ENCODE measurements at places on chromosomes 1 and 21.

- peak; percentile 31 for DNase-seq
Observed at GRCh38 chr1:244049162-244050013, 1.7 kb upstream of the ZBTB18 start.

DNA sequence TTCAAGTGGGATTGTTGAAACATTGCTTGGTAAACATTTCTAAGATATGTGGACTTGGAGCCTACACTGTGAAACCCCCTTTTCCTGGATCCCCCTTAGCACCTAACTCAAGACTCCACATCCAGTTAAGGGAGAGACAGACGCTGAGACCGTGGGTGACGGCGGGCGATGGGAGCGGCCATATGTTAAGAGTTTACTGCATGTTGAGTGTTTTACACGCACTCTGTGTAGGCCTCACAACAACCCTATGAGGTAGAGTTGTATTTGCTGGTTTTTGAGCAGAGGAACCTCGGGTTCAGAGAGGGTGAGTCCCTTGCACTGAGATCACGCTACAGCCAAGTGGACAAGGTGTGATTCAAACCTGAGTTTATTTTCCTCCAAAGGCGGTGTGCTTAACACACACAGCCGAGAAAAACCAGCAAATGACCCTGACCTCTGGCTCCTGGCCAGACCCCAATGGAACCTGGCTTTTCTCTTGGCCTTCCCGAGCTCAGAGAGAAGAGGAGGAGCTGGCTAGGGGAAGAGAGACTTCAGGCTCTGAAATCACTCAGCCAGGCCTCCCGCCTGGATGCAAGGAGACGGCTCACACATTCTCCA, 46.9 kb upstream of the GOLT1A start:
- no peak for DNase-seq

- no peak for DNase-seq
Observed at GRCh38 chr21:20730441-20730840, 267.8 kb upstream of the NCAM2 start.

GRCh38 chr1:84479998-84480397, 932 bp downstream of the RPF1 start:
- no peak for DNase-seq

- DNase-seq: no peak
Observed at GRCh38 chr1:21292984-21293536, 2.8 kb upstream of the ECE1 start.

- DNase-seq: no peak
Observed at GRCh38 chr1:213962508-213962907, 25.3 kb upstream of the PROX1 start.

- no peak for DNase-seq
Observed at GRCh38 chr1:157595356-157595755, 2.5 kb downstream of the FCRL4 start.

DNA sequence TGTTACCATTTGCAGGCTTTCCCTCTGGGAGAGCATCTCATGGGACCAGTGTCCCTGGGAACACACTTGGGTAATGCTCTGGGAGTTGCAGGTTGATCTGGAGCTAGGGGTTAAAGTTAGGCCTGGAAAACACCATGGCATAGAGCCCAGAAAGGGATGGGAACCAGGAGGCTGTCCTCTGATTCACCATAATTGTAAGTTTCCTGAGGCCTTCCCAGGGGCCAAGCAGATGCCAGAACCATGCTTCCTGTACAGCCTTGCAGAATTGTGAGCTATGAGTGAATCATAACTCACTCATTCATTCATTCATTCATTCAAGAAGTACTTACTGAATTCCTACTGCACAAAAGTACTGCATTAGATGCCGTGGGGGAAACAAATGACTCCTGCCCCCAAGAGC, 50.0 kb downstream of the LACTBL1 start:
- DNase-seq: no peak

DNA sequence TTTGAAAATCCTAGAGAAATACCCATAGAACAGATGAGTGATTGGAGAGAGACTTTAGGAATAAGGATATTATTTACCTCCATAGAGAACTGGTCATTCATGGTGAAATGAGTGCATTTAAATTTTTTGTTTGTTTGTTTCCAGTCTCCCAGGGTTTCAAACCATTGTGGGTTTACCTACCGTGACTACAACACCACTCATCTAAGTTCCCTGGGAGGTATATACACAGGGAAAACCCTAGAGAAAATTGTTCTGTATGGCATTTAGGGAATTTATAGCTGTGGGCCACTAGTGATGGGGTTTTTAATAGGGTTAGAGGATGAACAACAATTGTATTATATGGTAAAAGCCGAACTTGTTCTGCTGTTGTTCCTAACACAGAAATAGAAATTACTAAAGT, 109.2 kb downstream of the USP25 start:
- no peak for DNase-seq

DNA sequence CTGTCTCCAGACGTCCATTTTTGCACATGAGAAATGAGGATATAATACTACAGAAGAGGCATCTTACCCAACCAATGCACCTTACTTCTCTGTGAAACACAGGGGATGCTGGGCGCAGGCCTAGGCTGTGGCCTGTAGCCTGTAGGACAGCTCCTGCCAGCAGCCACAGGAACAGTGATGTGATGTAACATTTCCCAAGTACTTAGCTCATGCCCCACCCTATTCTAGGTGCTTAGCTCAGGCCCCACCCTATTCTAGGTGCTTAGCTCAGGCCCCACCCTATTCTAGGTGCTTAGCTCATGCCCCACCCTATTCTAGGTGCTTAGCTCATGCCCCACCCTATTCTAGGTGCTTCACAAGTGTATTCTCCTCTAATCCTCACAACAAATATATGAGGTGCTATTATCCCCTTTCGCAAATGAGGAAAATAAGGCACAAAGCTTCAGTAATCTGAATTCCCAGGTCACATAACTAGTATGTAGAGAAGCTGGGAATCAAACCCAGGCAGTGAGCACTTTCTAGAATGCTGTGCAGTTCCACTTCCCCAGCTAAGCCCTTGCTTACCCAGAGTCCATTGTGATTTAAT, 4.6 kb upstream of the NAXE start:
- DNase-seq: no peak

- no peak for DNase-seq
Observed at GRCh38 chr1:240991230-240991629, 365.8 kb downstream of the RGS7 start.

DNA sequence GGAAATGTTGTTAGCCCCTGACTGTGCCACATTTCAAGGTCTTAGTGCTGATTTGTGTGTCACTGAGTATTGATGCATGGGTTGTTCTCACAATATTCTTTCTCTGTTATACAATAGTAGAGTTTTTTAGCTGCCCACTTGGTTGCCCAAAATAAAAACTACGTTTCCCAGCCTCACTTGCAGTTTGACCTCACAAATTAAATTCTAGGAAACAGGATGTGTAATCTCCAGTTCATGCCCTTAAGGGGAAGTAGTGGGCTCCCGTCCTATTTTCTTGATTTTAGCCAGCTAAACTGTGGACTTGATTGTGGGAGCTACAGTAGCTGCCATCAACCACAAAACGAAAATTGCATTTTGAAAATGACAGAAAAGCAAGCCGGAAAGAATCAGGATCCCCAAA, 27.3 kb upstream of the LAMC1 start:
- DNase-seq: no peak

DNA sequence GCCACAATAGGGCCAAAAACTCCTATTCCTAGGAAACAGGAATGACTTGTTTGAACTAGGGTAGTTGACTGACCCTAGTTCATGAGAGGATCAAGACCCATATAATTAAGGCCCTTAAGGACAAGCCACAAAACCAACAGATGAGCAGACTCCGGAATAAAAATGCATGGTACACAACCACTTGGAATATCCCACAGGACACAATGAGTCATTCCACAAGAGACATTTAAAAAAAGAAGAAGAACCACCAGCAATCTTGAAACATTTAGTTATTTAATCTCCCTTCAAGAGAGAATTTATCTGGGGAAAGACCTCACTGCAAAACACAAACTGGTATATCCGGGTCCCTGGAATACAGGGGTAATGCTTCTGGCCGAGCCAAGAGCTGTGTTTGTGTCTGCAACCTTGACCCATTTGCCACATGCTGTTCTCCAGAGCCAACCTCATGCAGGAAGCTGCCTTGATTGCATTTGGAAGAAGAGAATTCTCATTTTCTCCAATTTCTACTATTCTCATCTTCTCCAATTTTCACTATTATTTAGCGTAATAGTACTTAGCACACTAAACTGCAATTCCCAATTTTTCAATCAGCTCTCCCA, 135.5 kb downstream of the TGFBR3 start:
- no peak for DNase-seq

DNA sequence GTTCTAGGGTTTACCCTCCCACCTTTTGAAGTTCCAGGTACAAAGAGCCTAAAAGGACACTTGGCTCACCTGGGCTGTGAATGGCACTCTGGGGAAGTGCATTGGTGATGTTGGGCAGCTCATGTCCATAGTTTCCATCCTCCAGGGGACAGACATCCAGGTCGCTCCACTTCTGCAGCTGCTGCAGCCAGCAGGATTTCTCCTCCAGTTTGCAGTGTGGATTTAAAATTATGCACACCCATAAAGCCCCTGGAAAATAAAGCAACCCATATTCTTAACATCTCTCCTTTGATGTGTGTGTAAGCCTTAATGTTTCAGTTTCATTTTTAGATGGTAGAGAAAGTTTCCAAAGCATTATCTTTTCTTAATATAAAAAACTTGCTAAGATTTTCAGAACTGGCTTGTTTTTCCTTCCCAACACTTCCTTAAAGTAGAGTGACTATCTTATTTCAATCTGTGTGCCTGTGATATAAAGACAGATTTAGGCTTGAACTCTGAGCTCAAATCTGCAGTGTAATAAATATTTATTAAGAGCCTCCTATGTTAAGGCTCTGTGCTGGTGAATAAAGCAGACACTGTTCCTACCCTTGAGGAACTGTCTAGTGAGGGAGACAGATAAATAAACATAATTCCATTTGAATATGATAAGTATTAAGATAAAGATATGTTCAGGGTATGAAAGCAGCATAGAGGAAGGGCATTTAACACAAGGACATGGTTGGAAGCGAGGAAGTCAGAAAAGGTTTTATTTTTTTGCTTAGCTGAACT, 39.1 kb downstream of the UROD start:
- DNase-seq: no peak

GRCh38 chr1:33515112-33515511, 42.7 kb downstream of the ZSCAN20 start:
- no peak for DNase-seq

GRCh38 chr1:48093696-48094528, 96.7 kb upstream of the TRABD2B start:
- DNase-seq: peak; percentile 68

DNA sequence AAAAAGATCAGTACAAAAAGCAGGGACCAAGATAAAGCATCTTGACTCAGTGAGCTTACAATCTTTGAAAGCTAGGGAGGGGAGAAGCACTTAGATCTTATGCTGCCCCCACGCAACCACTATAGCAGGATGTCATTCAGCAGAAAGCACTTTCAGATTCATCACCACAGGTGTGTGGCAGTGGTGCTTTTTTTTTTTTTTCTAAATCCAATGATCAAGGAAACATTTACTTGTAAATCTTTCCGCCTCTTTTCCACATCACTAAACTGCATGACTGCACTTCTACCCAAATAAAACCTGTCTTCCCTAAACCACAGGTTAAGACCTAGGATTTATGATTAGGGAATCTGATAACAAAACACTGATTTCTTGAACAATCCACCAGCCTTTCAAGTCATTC, 154.8 kb downstream of the SLC45A1 start:
- DNase-seq: no peak

- DNase-seq: no peak
Observed at GRCh38 chr21:14080040-14080763, 130.6 kb downstream of the LIPI start.

DNA sequence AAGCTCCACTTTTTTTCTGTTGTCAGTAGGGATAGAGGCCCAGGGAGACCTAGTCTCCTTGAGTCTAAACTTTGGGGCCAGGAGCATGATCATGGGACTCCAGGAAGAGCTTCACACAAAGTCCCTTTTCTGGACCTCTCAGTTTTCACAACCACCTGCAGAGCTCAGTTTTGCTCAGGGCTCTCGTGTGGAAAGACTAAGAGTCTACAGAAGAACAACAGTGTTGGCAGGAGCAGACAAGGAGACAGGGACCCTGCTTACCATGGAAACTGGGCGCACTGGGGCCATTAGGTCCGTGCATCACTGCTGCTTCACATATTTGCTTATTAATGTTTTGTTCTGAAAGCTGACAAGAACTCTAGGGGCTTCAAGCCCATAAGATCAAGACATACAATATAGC, 63.9 kb upstream of the HSD17B7 start:
- no peak for DNase-seq

DNA sequence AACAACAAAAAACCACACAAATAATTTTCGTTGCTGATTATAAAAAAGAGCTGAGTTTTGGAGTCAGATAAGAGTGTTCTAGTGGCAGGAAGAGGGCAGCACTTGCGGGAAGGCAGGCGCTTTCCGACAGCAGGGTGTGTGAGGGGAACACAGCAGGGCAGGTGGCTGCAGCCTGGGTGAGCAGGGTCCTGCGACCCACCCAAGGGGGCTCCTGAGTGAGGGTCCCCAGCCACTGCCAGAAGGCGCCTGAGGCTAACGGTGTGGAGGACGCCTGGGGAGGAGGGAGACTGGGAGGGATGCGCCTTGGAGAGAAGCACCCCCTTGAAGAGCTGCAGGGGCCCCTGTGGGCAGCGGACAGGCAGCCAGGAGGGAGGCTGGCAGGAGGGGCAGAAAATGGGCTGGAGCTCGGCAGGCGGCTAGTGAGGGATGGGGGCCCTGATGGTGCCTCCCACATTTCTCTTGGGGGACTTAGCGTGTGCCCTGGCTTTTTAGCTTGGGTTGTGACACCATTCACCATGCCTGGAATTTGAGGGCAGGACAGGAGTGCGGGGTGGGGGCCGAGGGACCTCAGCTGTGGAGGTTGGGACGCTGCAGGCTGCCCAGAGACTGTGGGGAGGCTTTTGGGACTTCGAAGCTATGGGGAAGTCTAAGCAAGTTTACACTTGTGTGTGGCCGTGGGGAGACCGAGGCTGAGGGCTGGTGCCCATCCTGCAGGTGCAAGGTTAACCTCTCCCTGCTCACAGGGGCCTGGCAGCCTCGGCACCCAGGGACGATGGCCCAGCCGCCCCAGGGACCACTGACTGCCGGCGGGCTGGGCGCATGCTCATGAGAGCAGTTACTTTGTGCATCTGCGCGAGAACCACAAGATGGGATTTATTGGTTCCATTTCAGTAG, 111.4 kb downstream of the SIK1 start:
- no peak for DNase-seq

DNA sequence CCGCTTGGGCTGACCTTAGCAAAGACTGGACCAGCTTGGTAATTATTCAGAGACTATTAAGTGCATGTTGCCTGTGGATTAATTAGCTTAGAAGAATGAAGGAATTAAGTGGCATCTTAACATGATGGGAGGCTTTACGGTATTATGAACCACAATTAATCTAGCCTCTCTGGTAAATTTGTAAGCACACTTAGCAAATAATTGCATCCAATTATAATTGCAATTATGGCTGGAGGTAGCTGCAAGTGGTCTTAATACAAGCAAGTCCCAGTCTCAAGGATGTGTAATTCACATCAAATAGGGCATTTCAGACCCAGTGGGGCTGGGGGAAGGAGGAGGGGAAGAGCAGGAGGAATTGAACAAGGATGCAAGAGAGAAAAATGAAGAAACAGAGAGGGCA, 151.6 kb downstream of the CNIH3 start:
- no peak for DNase-seq

All from GM12891 (cell line).